ENCODE measurements at places on chromosomes 5 and 9. TPM values are rescaled to one million over a fixed set of nuclear protein-coding genes. Genes with fewer than 3 reads are reported as not detected.

Gene SLC27A6
- total RNA-seq: 0.13 TPM

Gene PCDHA4
- 0.59 TPM for total RNA-seq

Gene UGT3A2
- total RNA-seq: not detected

Gene TTLL11
- total RNA-seq: 4.6 TPM

Gene MCTP1
- 1.3 TPM for total RNA-seq

Gene CLK4
- 21.8 TPM for total RNA-seq

Gene SPATA31E1
- total RNA-seq: not detected

Gene SHC3
- total RNA-seq: 57.2 TPM

Gene TMEM141
- total RNA-seq: 38.7 TPM

Gene HMGCR
- 60.6 TPM for total RNA-seq

Gene QRFP
- total RNA-seq: not detected

Gene TMEM174
- total RNA-seq: not detected

Gene NSA2
- 44.7 TPM for total RNA-seq

Gene CERCAM
- 338 TPM for total RNA-seq

Gene SLC45A2
- total RNA-seq: 0.17 TPM

Gene BHMT2
- total RNA-seq: 6.4 TPM

Gene AIF1L
- 1.2 TPM for total RNA-seq

Gene PTGES
- 21.0 TPM for total RNA-seq

Gene ORM2
- total RNA-seq: not detected

Gene SH3TC2
- total RNA-seq: 2.4 TPM

Gene FGF1
- 10.4 TPM for total RNA-seq

Gene LCN10
- total RNA-seq: 0.33 TPM

Gene TICAM2
- total RNA-seq: 4.3 TPM

Gene MLLT3
- total RNA-seq: 31.8 TPM

Measured in smooth muscle cell of the pulmonary artery (primary cell).